CD4-positive, CD25-positive, alpha-beta regulatory T cell (primary cell): ENCODE measurements at places on chromosomes 4 and X. TPM values are rescaled to one million over a fixed set of nuclear protein-coding genes. Genes with fewer than 3 reads are reported as not detected.

Gene ARMCX4
- total RNA-seq, result 8.6 TPM

Gene TCEAL3
- 4.8 TPM for total RNA-seq

Gene SPACA5
- not detected for total RNA-seq

Gene PNMA6F
- not detected for total RNA-seq

DNA sequence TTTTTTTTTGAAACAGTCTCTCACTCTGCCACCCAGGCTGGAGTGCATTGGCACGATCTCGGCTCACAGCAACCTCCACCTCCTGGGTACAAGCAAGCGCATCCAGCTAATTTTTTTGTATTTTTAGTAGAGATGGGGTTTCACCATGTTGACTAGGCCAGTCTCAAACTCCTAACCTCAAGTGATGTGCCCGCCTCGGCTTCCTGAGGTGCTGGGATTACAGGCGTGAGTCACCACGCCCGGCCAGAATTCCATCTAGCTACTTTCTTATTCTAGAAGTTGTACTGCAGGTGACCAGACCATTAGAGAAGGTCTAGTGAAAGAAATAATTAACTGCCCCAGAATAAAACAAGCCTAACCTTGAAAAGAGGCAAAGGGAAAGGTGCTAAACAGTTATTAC lies 2.3 kb downstream of the LRBA start:
- no peak for DNase-seq

- DNase-seq, result no peak
Observed at GRCh38 chr4:119271361-119272085, 50.4 kb downstream of the FABP2 start.

DNA sequence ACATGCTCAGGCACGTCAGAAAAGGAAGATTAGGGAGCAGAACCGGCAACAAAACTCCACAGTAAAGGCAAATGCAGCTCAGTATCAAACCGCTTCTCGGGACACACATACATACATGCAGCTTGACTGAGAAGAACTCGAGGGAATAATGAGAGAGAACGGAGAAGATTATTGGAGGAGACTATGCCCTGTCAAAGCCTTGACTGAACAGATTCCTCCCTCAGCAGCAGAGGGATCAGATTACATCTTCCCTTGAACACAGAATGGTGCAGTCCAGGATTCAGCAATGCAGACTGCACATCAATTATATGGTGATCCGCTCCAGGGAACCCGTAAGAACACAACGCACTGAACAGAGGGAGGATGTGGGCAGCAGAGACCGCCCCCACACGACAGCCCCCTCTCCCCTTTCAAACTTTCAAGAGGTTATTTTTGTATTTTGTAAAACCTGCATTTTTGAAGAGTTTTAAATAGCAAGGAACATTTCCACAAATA lies 183.2 kb downstream of the FBXW7 start:
- no peak for DNase-seq
